EL (cell line): ENCODE measurements at places on chromosomes 5 and 9.

DNA sequence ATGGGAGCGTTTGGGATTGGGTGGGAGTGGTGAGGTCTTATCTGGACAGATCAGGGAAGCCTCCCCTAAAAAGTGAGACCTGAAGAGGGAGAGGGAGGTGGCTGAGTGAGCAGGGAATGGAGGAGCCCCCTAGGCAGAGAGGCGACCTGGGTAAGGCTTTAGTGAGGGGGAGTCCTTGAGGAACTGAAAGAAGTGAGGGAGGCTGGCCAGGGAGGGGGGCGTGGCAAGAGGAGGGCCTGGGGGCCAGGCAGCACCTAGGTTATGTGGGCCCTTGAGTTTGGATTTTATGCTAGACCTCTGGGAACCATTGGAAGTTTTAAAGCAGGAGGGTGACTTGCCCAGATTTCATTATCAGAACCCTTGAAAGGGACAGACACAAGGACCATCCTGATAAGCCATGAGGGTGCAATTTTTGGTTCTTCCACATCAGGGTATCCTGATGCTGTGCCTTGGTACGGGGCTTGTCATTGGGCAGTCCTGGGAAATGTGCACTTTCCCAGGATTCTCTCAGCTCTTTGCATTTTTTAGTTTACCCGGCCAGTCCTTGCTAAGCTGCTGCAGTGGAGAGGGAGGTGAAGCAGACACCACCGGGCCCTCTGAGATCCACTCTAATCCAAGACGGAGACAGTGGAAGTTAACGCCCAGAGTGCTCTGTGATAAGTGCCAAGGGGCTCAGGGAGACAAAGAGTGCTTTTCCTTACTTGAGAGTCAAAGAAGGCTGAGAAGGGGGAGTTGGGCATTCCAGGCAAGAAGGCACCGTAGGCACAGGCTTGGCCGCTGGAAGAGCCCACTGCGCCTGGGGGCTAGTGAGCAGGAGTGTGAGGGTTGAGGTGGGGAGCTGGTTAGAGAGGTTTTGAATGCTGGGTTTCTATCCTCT lies 16.1 kb downstream of the GSN start:
- DNase-seq: no peak

GRCh38 chr9:113996531-113997001 lies 81.5 kb downstream of the AMBP start:
- no peak for DNase-seq

- no peak for DNase-seq
Measured at GRCh38 chr5:54553659-54554207, 36.2 kb downstream of the SNX18 start.

- no peak for DNase-seq
Measured at GRCh38 chr9:101652601-101653175, 57.9 kb upstream of the PPP3R2 start.

GRCh38 chr5:36300191-36300926 lies 1.3 kb downstream of the RANBP3L start:
- no peak for DNase-seq

DNA sequence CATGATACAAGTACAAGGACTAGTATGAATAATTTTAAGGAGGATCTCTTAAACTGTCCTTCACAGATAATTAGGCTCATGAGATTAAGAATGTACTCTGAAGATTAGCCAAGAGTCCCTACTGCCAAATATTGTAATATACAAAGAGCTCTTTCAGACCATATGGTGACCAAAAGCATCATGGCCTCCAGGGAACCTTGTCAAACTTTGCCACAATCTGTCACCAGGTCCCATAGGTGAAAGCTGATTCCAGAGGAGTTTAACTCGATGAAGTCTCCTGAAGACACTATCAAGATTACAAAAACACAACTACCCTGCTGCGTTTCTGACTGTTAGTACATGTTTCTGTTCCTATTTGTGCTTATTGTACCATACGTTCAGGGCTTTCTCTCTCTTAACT lies 395.4 kb upstream of the ITGA1 start:
- no peak for DNase-seq
